Smooth muscle cell of the brain vasculature (primary cell): ENCODE measurements at places on chromosomes 7 and 10.

- DNase-seq, result no peak
Measured at GRCh38 chr10:115963848-115964247, 309.2 kb downstream of the GFRA1 start.

- no peak for DNase-seq
Measured at GRCh38 chr10:78555128-78555527, 513.6 kb upstream of the ZMIZ1 start.

- no peak for DNase-seq
Measured at GRCh38 chr7:29022291-29022988, 64.3 kb upstream of the TRIL start.

- DNase-seq, result peak; percentile 82
Measured at GRCh38 chr7:7426676-7427075, 109.0 kb downstream of the COL28A1 start.

- no peak for DNase-seq
Measured at GRCh38 chr10:123769647-123770046, 103.5 kb downstream of the GPR26 start.

DNA sequence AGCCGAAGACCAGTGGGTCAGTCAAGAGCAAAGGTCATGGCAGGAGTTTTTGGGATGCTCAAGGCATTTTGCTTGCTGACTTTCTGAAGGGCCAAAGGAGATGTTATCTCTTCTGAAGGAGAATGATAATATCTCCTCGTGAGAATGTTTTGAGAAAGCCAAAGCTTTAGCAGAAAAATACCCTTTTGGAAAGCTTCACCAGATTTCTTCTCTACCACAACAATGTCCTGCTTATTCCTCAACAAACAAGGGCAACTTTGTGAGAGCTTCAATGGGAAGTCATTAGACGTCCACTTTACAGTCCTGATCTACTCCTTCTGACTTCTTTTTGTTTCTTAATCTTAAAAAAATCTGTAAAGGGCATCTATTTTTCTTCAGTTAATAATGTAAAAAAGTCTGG lies 132.8 kb upstream of the DNAJB12 start:
- no peak for DNase-seq

DNA sequence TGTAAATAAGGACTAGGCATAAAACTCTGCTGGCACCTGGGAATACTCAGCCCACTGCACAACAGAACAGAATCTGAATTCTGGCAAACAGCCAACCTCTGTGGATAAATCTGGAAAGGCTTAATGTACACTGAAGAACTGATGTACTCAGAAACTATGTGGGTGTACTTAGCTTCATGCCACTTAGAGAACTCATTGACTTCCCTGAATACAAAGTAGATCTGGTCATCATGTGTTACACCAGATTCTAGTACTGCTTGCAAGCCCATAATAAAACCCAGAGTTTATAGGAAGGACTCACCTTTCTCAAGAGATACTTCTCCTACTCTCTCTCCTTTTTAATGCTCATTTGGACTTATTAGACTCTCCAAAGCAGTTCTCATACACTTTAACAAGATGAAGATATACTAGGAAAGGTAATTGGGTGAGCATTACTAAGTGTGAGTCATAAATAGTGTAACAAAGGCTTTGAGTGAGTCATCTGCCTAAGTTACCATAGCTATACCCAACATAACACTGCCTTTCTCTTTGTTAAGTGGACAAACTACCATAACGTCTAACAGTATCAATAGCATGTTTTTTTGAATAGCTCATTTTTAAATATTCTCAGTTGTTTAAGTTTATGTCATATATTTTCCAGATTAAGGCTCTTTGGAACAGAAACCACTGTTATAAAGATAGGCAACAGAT lies 309.1 kb downstream of the MDFIC start:
- DNase-seq, result peak; percentile 59

GRCh38 chr10:72601144-72601543 lies 24.7 kb downstream of the MICU1 start:
- DNase-seq, result no peak

GRCh38 chr7:82600531-82600930 lies 157.0 kb upstream of the CACNA2D1 start:
- no peak for DNase-seq

- DNase-seq, result no peak
Measured at GRCh38 chr7:25617214-25617613, 388.9 kb upstream of the NPVF start.

DNA sequence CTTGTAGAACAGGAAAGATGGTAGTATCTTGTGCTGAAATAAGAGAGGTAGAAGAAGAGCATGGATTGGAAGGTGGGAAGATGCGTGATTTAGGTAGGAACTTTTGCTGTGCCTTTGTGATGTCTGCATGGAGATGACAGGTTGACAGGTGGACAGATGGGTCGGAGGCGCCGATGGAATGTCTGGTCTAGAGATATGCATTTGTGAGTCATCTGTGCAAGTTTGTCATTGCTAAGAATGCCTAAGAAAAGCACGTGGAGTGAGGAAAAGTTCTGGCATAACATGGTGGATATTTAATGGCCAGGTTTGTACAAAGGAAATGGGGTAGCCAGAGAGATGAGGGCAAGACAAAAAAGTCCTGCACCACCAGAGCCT lies 76.0 kb upstream of the ARMC3 start:
- no peak for DNase-seq

DNA sequence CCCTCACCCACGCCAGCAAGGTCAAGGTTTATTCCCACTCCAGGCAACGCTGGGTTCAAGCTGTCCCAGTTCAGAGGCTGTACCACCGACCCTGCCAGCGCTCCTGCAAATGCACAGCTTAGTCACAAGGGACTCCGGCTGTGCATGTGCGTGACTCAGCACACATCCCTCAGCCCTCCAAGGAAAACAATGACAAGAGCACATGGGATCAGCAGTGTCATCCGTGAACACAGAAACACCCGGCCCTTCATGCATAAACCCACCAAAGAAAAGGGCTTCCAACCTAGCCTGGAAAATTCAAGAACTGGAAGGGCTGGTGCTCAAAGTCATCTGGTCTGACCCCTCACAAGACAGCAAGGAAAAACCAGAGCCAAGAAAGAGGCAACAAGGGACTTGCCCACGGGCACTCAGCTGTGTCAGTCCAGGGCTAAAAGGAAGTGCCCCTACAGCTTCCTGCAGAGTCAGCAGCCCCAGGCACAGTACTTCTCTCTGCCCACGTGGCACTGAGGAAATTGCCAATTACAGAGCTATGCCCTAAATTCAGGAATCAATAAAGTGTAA lies 106.1 kb downstream of the KCNMA1 start:
- no peak for DNase-seq

- DNase-seq, result no peak
Measured at GRCh38 chr7:38367301-38367890, 94.0 kb upstream of the TARP start.

GRCh38 chr7:91039033-91039432 lies 225.2 kb upstream of the FZD1 start:
- no peak for DNase-seq

DNA sequence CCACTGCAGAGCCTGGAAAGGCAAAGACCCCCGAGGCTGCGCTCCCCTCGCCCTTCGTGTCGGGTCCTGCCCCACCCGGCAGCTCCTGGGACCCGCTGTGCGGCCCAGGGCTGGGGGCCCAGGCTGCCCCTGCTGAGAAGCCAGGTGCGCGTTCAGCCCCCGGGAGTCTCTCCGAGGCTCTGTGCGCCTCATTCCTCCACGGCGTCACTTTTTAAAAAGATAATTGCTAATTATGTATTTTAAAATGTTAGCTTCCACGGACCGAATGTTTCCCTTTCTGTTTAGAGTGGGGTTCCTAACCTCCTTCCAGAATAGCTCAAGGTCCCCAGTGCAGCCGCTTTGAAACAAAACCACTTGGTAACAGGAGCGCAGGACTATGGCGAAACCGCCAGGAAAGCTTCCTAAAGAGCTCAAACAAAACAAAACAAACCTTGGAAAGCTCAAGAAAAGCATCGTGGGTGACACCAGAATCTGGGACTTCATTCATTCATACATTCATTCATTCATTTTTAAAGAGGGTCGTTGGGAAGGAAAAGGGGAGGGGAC lies 45.6 kb downstream of the PDIA4 start:
- DNase-seq, result no peak

- DNase-seq, result no peak
Measured at GRCh38 chr7:99677013-99677647, 2.7 kb downstream of the CYP3A5 start.

DNA sequence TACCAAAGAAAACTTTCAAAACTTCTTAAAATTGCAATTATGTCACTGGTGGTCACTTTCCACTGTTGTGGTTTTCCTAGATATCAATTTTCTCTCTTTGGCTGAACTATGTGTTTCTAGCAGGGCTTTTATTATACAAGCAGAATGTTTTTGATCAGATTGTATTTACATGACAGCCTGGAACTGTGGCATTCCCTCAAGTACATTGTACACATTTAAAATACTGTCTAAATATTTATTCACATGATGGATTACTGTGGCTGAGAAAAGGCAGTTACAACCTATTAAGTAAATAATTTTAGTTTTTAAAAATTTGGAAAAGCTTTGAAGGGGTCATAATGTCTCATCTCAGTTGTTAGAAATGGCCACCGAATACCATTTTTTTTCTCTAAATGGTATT lies 231.9 kb upstream of the PPP1R3A start:
- no peak for DNase-seq

DNA sequence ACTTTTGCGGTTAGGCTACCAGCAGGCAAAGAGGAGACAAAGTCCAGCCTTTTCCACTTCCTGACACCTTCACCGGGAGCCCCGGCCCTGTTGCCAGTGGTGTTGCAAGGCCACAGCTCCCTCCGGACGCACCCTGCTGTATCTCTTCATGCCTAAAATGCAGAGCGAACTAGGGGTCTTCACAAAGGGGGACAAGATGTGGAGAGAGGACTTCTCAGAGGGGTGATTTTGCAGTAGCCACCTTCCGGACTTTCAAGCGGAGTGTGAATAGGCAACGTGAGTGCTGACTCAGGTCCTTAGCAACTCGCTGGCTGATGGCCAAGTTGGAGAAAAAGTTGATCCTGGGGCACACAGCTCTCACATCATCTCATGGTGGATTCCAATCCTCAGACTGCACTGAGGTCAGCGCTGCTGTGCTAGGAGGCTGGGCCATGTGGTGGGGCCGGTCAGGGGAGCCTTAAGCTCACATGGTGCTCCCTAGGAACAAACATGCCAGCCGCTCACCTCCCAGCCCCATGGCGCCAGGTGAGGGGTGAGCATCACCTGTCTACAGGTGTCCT lies 166.3 kb downstream of the LCOR start:
- DNase-seq, result no peak

DNA sequence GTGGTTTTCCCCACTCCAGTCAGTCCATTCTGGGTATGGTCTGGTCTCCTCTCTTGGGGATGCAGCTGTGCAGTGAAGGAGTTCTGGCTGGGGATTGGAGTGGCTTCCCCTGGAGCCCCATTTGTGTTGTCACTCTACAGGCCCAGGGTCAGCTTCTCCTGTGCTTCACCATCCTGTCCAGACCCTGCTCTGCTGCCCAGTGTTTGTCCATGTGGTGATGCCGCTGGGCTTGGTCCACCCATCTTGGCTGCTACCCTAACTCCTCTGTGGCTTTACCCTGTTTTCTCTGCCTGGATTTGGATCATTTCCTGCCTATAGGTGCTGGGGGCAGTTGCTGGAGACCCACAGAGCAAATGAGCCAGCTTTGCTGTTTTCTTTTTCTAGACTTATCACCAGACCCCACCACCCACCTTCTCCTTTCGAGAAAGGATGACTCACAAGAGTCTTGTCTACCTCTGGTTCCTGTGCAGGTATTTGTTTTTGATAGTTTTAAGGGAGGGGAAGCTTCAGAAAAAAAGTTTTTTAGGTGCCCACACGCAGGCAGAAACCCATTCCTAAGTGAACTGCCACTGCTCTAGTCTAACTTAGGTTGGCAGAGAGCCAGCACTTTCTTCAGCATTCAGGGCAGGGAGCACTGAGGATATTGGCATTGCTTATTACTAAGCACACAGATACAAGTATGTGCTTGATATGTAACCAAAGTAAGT lies 8.5 kb downstream of the ZDHHC16 start:
- no peak for DNase-seq

DNA sequence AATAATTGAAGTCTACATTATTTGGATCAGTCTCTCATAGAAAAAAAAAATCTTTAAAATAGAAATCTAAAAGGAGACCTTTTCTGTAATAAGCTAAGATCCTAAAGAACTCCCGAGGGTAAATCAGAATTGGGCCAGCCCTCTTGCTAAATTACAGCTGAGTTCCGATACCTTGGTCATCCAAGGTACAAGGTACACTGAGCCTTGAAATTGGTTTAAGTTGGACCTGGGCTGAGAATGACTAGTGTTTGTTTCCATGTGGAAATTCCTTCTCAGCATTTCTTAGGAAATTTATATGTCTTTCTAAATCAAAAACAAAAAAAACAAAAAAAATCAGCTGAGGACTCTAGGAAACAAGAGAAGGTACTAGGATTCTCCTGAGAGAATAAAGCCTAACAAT lies 64.9 kb downstream of the DNMBP start:
- DNase-seq, result no peak

- DNase-seq, result no peak
Measured at GRCh38 chr10:59606551-59606961, 103.1 kb downstream of the SLC16A9 start.

- DNase-seq, result no peak
Measured at GRCh38 chr7:120987280-120987679, 1.2 kb upstream of the CPED1 start.

DNA sequence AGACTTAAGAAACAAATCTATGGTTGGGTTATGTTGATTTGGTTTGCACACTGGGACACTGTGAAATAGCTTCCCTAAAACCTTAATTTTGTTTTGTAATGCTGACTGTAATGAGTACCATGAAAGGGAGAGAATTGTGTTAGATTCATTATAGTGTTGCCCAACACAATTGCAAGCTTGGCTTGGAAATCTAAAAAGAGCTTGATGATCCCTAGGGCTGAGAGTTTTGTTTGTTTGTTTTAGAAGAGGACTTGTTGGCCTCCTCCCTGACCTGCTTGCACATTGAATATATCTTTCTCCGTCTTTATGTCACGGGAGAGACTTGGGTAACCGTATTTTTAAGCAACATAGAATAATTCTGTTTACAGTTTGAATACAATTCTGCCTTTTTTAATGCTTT lies 410.1 kb downstream of the ARL4A start:
- DNase-seq, result no peak

DNA sequence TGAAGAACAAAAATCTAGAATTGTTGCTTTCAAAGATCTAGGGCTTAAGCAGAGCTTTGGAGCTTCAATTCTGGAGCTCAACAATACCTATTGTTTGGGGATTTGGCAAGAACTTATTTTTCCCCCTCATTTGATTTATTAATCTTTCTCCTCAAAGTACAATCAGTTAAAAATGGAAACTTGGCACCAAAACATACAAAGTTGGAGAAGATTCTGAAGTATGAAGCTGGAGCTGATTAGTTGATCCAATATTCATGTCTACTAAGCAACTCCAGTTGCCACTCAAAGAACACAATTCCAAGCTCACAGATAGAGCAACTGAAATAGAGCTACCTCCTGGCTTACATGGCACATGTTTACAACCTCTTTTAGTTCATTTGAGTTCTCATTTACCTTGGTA lies 3.8 kb downstream of the FAM13C start:
- no peak for DNase-seq

DNA sequence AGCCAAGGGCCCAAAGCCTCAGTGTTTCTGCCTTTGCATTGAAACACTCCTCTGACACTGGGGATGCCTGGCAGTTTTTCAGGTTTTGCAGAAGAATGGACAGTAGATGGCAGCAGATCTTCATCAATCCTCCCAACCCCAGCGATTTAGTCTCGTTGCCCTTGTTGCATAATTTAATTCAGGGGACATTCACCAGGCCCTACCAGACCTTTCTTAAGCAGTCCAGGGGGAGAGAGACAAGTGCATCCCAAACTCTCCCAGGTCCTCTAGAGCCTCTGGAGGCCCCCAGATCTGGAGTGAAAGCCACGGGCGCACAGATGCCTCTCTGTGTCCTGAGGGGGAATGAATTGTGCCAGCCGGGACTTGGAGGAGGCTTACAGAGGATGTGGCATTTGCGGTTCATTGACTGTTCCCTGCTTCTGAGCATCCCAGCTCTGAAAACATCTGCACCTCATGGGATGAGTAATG lies 29.6 kb downstream of the MINDY4 start:
- DNase-seq, result peak; percentile 43
